ENCODE measurements at places on chromosomes 11 and 22. TPM values are rescaled to one million over a fixed set of nuclear protein-coding genes. Genes with fewer than 3 reads are reported as not detected.

- DNase-seq: no peak
These were observed 16.3 kb downstream of the HTR3A start for GRCh38 chr11:113991170-113991569.

DNA sequence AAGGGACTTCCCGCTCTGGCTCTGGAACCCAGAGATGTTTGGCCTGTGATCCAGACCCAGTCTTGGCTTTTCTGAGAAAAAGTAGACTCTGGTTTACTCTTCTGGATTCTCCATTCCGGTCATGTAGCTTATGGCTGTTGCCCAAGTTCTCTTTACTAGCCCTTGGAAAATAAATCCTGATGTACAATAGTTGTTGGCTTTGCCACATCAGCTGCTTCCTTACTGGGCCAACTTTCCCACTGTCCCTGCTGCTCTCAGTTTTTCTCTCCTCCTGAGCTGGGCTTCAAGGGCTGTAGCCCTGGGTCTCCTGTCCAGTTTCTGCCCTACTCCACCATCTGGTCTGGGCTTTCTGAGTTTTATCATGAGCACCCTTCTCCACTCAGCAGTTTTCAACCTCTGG lies 12.5 kb downstream of the PATZ1 start:
- DNase-seq: no peak

DNA sequence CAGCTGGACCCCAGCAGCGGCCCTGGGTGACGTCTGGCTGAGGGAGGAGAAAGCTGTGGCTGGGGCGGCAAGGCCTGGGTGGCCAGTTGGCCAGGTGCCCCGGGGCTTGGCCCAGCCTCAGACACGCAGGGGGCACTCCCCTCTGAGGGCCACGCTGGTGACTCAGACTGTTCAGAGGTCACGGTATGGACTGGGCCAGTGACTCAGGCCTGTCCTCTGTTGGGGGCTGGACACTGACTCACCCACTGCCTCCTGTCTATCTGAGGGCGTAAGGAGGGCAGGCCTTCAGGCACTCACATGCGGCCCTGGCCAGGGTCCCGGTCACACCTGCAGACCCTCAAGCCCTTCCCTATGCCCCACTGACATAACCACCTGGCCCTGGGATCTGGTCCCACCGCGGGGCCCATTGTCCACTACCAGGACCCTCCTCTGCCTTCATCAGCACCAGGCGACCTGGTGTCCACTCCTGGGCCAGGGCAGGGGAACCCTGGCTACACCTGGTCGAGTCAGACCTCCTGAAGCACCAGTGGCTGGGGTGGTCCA lies 3.7 kb upstream of the MUC5AC start:
- DNase-seq: peak; percentile 39

DNA sequence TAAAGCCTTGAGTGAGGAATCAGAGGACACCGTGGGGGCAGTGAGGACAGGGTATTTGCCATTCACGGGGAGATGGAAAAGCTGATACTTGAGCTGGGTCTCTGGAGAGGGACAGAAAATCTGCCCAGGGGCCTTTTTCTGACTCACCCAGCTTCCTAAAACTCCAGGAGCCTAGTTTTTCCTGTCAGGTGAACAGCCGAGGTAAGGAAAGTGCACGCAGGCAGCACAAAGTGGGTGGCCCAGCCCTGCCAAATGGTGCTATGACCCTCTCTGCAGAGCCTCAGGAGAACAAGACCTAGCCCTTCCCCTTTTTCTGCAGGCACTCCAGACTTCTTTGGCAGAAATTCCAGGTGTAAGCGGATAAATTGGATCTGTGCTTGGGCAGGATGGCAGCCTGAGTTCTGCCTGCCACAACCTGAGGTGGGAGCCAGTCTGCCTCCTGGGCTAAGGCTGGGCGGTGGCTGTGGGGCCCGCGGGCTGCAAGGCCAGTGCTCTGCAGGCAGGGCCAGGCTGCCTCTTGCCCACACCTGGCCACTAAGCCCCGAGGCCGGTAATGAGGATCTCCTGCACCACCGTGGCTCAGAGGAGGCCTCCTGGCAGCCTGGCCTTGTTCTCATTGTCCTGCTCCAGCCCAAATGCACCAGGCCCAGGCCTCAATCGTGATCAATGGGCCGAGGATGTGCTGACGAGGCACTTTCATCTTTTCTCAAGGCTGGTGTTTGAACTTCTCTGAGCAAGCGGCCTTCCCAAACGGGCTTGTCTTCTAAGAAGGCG lies 72.9 kb upstream of the LMO1 start:
- DNase-seq: no peak

DNA sequence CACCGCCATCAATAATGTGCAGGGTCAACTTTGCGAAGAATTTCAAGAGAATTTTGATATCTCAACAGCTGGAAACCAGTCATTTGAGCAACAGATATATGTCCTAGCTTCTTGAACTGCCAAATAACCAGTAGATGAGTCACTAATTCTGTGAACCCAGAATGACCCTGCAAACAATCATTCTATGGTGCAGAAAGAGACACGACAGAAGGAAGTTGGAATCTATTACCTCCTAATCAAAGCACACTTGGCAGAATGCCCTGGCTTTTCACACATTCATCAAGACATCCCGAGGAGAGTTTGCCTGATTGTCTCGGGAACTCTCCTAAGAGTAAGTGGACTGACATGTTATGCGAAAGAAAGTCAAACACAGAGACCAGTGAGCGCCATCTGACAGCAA lies 621.1 kb downstream of the OPCML start:
- no peak for DNase-seq

GRCh38 chr11:61978703-61979661 lies 11.5 kb upstream of the FTH1 start:
- no peak for DNase-seq

Gene DKK3
- total RNA-seq: 0.71 TPM

Gene CYTH4
- total RNA-seq: 138 TPM
